Naive thymus-derived CD8-positive, alpha-beta T cell (primary cell): ENCODE measurements at places on chromosomes 12 and 14.

DNA sequence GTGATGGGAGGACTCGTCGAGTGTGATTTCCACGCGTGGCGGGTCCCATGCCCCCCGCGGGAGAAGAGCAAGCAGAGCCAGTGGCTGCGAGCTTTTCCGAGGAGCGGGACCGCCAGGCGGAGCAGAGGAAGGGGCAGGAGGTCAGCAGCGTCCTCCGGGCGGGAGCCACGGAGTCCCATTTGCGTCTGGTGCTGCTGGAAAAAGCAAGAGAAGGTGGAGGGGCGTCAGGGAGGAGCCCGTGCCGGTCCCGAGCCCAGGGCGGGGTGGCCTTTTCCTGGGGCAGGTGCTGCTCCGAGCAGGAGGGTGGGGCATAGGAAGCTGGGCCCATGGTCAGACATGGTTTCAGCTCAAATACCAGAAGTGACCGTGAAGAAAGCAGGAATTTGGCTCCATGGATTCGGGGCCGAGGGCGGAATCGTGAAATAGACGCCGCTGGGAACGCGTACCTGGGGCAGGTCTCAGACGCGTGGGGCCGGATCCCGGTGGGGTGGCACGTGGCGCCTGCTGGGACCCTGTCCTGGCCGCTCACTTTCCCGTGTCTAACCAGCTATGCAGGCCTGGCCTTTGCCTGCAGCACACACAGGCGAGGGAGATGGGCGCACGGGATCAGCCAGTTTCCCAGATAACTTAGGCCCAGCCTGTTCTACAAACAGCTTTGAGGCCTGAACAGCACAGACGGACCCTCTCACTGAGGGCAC is 60.0 kb downstream of the GALNT9 start:
- no peak overlapping the region for H3K27ac ChIP-seq
- H3K36me3 ChIP-seq: no peaks in the 10 kb centered on the region
- no peak for DNase-seq

GRCh38 chr12:75457191-75457590 is 23.4 kb upstream of the GLIPR1 start:
- H3K36me3 ChIP-seq: no peaks in the 10 kb centered on the region
- H3K4me3 ChIP-seq: no peak overlapping the region
- H3K27ac ChIP-seq: no peak overlapping the region
- DNase-seq: no peak
- peaks cover 13% of the 10 kb centered on the region for H3K4me1 ChIP-seq

DNA sequence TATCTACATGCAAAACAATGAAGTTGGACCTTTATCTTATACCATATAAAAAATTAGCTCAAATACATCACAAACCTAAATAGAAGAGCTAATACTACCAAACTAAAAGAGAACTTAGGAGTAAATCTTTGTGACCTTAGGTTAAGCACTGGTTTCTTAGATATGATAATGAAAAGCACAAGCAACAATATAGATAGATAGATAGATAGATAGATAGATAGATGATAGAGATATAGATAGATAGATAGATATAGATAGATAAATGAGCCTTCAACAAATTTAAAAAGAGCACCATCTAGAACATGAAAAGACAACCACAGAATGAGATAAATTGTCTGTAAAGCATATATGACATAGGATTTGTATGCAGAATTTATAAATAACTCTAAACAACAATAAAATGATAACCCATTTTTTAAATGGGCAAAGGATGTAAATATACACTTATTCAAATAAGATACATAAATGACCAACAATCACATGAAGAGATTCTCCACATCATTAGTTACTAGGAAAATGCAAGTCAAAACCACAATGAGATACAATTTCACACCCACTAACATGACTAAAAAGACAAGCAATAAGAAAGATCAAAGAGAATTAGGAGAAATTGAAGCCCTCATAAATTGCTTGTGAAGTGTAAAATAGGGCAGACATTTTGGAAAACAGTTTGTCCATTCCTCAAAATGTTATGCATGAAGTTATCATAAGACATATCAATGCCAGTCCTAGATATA is 293.7 kb downstream of the BTG1 start:
- no peak for DNase-seq
- H3K27me3 ChIP-seq: no peaks in the 10 kb centered on the region
- H3K4me3 ChIP-seq: no peak overlapping the region
- H3K27ac ChIP-seq: no peak overlapping the region
- H3K36me3 ChIP-seq: no peaks in the 10 kb centered on the region

- no peaks in the 10 kb centered on the region for H3K27me3 ChIP-seq
- H3K4me1 ChIP-seq: no peaks in the 10 kb centered on the region
- no peak for DNase-seq
- H3K27ac ChIP-seq: no peak overlapping the region
- peaks cover 12% of the 10 kb centered on the region for H3K36me3 ChIP-seq
- H3K4me3 ChIP-seq: no peak overlapping the region
Measured at GRCh38 chr14:80621701-80622100, 319.8 kb downstream of the CEP128 start.

DNA sequence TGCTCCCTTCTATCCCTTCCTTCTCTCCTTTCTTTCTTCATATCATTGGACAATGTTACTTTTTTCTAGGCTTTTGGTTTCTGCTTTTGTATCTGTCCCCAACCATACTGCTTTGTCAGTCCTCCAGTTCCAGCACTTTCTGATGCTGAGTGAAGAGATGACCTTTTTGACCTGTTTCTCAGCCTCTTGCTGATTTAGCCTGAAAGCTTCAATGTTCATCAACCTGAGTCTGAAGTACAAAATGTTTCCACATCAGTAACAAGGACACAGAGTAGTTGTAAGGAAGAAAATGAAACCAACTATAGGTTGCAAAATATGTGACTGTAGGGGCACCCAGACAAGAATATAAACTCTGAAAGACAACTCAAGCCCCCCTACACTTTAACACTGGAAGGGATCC is 25.2 kb upstream of the AKAP6 start:
- no peak overlapping the region for H3K27ac ChIP-seq
- no peaks in the 10 kb centered on the region for H3K4me1 ChIP-seq
- no peak overlapping the region for H3K4me3 ChIP-seq
- no peaks in the 10 kb centered on the region for H3K36me3 ChIP-seq
- no peak for DNase-seq
